ENCODE measurements at places on chromosomes 1 and 21. TPM values are rescaled to one million over a fixed set of nuclear protein-coding genes. Genes with fewer than 3 reads are reported as not detected.

DNA sequence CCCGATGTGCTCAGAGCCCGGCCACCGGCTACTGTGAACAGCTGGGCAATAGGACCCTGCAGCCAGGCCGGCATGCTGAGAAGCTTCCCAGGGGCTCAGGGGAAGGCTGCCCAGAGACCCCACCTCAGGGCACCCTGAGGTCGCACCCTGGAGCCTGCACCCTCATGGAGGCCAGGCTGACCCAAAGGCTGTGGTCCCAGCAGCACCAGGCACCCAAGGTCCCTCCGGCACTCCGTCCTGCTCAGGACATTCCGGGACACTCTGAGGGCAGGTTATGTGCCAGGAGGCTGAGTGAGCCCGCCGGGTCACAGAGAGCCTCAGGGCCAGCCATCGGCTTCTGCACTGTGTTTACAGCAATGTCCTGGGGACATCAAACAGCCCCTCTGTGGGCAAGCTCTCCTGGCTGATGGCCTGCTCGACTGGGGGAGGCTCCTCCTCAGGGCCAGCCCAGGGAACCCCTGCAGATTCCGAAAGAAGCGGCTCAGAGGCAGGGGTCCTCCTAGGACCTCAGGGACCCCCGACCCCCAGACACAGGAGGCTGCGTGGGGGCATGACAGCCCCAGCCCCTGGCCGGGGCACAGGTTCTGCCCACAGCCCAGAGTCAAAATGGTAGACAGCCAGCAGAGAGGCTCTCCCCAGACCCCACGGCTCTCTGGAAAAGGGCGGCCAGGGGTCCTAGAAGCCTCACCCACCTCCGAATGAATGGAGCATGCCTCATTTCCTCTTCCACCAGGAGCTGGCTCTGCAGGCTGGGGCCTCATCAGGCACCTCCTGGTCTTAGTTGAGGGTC, 8.2 kb downstream of the SLC19A1 start:
- H3K4me1 ChIP-seq = peaks cover 4% of the 10 kb centered on the region
- no peak overlapping the region for H3K4me3 ChIP-seq
- no peaks in the 10 kb centered on the region for H3K27me3 ChIP-seq

GRCh38 chr1:150164779-150165178, 15.1 kb downstream of the PLEKHO1 start:
- DNase-seq = no peak
- H3K4me1 ChIP-seq = no peaks in the 10 kb centered on the region
- no peaks in the 10 kb centered on the region for H3K36me3 ChIP-seq
- H3K4me3 ChIP-seq = no peak overlapping the region
- no peaks in the 10 kb centered on the region for H3K27me3 ChIP-seq
- no peak overlapping the region for H3K27ac ChIP-seq

- no peak for DNase-seq
- no peak overlapping the region for H3K27ac ChIP-seq
- H3K27me3 ChIP-seq = peaks cover 25% of the 10 kb centered on the region
- no peaks in the 10 kb centered on the region for H3K4me1 ChIP-seq
- no peak overlapping the region for H3K4me3 ChIP-seq
Observed at GRCh38 chr1:214075999-214076707, 88.4 kb downstream of the PROX1 start.

DNA sequence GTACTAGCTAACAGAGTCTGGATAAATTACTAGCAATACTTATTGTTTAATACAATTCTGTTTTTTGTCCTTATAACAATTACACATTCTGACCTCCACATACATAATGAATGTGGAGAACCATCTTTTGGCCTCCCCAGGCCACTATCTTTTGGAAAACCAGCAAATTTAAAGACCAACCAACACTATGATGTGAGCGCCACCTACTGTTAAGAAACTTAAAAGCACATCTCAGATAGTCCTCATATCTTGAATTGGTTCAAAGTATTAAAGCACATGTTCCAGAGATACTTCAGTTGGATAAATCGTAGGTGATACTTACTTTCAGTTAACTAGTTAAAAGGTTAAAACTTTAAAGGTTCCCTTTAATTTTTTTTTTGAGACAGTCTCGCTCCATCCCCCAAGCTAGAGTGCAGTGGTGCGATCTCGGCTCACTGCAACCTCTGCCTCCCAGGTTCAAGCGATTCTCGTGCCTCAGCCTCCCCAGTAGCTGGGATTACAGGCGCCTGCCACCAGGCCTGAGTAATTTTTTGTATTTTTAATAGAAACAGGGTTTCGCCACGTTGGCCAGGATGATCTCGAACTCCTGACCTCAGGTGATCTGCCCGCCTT, 29.3 kb upstream of the USP1 start:
- no peak overlapping the region for H3K4me3 ChIP-seq
- H3K4me1 ChIP-seq = no peaks in the 10 kb centered on the region
- no peaks in the 10 kb centered on the region for H3K27me3 ChIP-seq
- peak; percentile 41 for DNase-seq
- no peak overlapping the region for H3K27ac ChIP-seq

DNA sequence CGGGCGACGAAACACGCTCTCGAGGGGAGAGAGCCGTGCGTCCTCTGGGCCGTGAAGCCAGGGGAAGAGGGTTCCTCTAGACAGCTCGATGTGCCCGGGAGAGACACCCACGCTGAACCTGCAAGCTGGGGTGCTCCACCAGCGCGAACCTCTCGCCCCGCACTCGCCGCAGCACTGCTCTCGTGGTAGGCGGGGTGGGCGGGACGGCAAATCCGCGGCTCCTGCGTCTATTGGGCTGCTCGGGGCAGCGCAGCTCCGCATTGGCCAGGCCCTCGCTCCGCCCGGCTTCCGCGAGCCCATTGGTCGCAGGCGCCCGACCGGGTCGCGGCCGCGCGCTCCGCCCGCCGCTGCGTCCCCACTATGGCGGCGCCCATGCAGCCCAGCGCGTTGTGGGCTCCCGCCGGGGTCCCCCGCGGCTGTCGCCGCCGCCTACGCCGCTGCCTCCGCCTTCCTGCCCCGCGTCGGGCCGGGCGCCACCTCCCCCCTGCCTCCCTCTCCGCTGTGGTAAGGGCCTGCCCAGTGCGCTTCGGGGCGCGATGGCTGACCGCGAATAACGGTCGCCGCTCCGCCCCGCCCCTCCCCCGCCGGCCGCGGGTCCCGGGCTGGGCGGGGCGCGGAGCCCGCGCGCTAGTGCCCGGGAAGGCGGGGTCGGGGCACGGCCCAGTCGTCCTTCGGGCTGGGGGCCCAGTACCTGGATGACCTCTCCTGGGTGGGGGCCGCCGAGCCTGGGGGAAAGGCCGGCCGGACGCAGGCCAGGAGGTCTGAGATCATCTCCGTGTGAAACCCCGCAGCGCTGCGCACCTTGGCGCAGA, at the start of gene ST3GAL3:
Gene ST3GAL3 (plus strand): TSS at position 347 of the 812 bp plus-strand sequence. CDS start 28,727 bp downstream, outside the sequence.
- H3K36me3 ChIP-seq = no peaks in the 10 kb centered on the region
- no peaks in the 10 kb centered on the region for H3K27me3 ChIP-seq
- DNase-seq = no peak
- H3K4me1 ChIP-seq = peaks cover 31% of the 10 kb centered on the region
- H3K27ac ChIP-seq = peak within 1 kb of the TSS; percentile 98
- H3K4me3 ChIP-seq = peak within 1 kb of the TSS; percentile 90

- H3K4me3 ChIP-seq = no peak overlapping the region
- H3K36me3 ChIP-seq = no peaks in the 10 kb centered on the region
- no peaks in the 10 kb centered on the region for H3K4me1 ChIP-seq
- no peak overlapping the region for H3K27ac ChIP-seq
- no peaks in the 10 kb centered on the region for H3K27me3 ChIP-seq
Observed at GRCh38 chr21:45060675-45061311, 13.6 kb upstream of the ADARB1 start.

GRCh38 chr1:32716312-32717148, 14.0 kb upstream of the SYNC start:
- DNase-seq = no peak
- H3K27ac ChIP-seq = no peak overlapping the region
- no peaks in the 10 kb centered on the region for H3K27me3 ChIP-seq
- peaks cover 5% of the 10 kb centered on the region for H3K4me1 ChIP-seq

- H3K4me3 ChIP-seq = no peak within 1 kb of the TSS
- H3K27ac ChIP-seq = no peak within 1 kb of the TSS
- no peak for DNase-seq
Observed at GRCh38 chr1:16021681-16022080, at the start of gene CLCNKA. Gene CLCNKA (plus strand): TSS chr1:16022036. CDS start chr1:16022620, 584 bp downstream.

- no peak overlapping the region for H3K27ac ChIP-seq
- H3K27me3 ChIP-seq = no peaks in the 10 kb centered on the region
Observed at GRCh38 chr1:73903092-73903491, 294.9 kb downstream of the LRRIQ3 start.

GRCh38 chr1:219174460-219175211, 958 bp downstream of the LYPLAL1 start:
- H3K27ac ChIP-seq = peak overlapping the region; percentile 91
- H3K36me3 ChIP-seq = peaks cover 10% of the 10 kb centered on the region
- H3K4me1 ChIP-seq = peaks cover 15% of the 10 kb centered on the region
- H3K27me3 ChIP-seq = no peaks in the 10 kb centered on the region
- peak overlapping the region; percentile 74 for H3K4me3 ChIP-seq

DNA sequence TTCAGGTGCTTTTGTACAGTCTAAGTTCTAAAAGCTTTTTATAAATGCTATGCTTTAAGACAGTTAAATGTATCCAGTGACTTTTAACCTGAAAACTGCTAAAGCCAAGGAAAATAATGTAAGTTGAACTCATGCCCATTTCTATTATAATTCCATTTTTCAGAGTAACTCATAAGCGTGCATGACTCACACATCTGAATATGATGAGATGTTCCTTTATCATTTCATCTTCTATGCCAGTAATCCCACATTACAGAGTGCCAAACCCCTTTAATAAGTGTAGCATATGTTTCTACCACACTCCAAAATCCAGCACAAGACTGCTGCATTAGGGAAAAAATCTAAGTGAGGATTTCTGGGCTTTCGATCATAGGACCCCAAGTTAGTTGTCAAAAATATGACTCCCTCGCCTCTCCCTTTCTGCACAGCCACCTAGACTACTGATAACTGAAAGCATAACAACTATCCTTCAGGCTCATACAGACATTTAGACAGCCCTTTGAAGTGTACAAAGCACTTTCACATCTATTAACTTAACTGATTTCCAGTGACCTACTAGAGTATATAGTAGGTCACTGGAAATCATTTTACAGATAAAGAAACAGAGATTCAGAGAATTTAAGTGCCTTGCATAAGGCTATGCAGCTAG, 45.3 kb downstream of the JAK1 start:
- H3K4me1 ChIP-seq = peaks cover 56% of the 10 kb centered on the region
- no peaks in the 10 kb centered on the region for H3K36me3 ChIP-seq
- DNase-seq = no peak
- H3K27me3 ChIP-seq = no peaks in the 10 kb centered on the region
- no peak overlapping the region for H3K4me3 ChIP-seq

DNA sequence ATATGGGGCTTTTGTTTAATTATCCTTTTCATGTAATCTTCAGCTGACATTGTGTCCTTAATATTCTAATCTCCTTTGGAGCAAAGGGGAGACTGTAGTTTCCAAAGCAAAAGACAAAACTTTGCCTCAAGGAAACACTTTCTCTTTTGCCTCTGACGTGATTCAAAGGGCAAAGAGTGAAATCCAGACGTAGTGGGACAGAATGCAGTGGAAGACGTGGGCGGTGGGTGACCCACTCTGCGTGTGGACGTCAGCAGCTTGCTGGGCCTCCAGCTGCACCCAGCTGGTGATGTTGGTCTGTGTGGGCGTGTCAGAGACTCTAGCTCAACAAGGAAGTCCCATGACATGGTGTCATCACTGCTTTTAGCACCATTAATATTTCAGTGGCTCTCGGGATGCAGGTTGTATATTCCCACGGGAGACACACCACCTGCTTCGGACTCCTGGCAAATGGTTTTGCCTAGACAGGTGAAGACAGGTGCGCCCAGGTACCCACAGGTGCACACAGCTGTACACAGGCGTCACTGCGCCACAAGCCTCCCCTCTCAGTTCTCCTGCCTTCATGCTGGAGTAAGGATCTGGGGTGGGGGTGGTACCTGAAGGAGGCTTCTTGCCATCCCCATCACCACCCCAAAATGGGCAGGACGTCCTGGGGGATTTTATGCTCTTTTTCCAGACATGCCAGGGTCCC, 292.1 kb upstream of the VAMP3 start:
- H3K36me3 ChIP-seq = no peaks in the 10 kb centered on the region
- no peaks in the 10 kb centered on the region for H3K4me1 ChIP-seq
- H3K4me3 ChIP-seq = no peak overlapping the region
- H3K27ac ChIP-seq = no peak overlapping the region
- no peaks in the 10 kb centered on the region for H3K27me3 ChIP-seq
- DNase-seq = no peak

- peaks cover 38% of the 10 kb centered on the region for H3K4me1 ChIP-seq
- H3K27ac ChIP-seq = peak overlapping the region; percentile 78
- no peaks in the 10 kb centered on the region for H3K27me3 ChIP-seq
- H3K36me3 ChIP-seq = no peaks in the 10 kb centered on the region
Observed at GRCh38 chr1:23194119-23194984, 22.9 kb downstream of the HTR1D start.

- no peaks in the 10 kb centered on the region for H3K4me1 ChIP-seq
Observed at GRCh38 chr21:42390696-42391095, 5.2 kb downstream of the TMPRSS3 start.

DNA sequence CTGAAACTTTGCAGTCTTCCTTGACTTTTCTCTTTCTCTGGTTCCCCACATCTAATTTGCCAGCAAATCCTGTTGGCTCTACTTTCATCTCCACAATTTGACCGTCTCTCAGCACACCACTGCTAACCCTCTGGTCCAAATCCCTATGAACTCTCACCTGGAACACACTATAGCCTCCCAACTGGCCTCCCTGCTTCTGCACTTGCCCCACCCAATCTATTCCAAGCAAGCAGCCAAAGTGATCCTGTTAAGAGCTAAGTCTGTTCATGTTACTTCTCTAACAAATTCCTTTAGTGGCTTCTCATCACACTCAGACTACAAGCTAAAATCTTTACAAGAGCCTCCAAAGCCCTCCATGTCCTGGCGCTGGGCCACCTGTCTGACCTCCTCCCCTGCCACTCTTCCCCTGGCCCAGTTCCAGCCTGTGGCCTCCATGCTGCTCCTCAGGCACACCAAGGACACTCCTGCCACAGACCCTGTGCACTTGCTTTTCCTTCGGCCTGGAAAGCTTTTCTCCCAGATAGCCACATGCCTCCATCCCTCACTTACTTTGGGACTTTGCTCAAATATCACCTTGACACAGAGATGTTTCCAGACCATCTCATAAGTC, 104.1 kb downstream of the DTL start:
- no peaks in the 10 kb centered on the region for H3K27me3 ChIP-seq
- H3K27ac ChIP-seq = no peak overlapping the region
- no peak overlapping the region for H3K4me3 ChIP-seq

DNA sequence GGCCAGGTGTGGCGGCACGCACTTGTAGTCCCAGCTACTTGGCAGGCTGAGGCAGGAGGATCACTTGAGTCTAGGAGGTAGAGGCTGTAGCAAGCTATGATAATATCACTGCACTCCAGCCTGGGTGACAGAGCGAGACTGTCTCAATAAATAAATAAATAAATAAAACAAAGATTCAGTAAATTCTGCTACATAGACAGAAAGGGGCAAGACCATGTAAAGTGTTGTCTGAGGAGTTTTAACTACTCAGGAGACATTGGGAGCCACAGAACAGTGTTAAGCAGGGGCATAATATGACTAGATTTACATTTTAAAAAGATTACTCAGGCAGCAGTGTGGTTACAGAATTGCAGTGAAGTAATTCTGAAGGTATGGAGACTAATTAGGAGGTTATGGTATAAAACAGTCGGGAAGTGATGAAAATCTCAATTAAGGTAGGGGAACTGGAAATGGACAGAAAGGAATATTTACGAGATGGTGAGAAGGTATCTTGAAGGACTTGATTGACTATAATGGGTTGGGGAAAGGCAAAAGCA, 94.7 kb downstream of the ATP1B1 start:
- H3K27ac ChIP-seq = no peak overlapping the region
- no peak for DNase-seq
- H3K27me3 ChIP-seq = no peaks in the 10 kb centered on the region

The LPAR3 gene
- total RNA-seq = 6.3 TPM

The C1QC gene
- total RNA-seq = 0.64 TPM

The F5 gene
- total RNA-seq = 0.08 TPM

The DCDC2B gene
- not detected for total RNA-seq
